ENCODE measurements at places on chromosomes 5 and 9.

DNA sequence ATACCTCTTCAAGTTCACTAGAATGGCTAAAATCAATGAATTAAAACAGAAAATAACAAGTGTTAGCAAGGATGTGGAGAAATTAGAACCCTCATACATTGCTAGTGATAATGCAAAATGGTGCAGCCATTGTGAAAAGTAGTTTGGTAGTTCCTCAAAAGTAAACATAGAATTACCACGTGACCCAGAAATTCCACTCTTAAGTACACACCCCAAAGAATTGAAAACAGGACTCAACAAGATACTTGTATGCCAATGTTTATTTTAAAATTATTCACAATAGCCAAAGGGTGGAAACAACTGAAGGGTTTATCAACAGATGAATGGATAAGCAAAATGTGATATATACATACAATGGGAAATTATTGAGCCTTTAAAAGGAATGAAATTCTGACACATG is 70.3 kb downstream of the BARX1 start:
- H3K4me3 ChIP-seq = no peak overlapping the region
- no peaks in the 10 kb centered on the region for H3K27me3 ChIP-seq
- H3K27ac ChIP-seq = no peak overlapping the region
- no peaks in the 10 kb centered on the region for H3K4me1 ChIP-seq

DNA sequence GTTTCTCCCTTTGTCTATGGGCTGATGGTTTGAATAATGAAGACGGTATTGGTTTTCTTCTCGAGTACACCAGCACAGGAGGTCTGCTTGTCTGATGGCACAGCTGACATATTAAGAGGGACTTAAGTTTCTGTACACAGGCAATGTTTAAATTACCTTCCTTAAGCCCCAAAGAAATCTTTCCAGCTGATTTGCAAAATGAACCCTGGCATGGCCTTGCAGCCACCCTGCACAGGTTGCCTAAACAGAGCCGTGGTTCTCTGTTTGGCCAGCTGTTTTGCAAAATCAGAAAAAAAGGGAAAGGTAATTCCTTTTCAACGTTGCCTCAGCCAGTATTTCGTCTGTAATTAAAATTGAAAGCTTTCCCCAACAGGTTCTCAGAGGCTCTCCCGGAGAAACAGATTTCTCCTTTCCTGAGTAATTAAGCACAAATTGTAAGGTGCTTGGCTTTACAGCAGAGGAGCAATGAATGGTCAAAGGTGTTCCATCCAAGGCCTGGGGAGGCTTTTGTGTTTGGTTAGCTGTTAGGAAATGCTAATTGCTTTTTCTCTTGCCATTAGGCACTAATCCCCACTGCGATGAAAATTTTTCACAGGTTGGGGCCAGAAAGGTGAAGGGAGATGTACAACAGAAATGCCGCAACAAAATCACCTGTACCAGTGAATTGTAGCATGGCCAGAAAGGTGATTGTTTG is 138.9 kb downstream of the RASEF start:
- H3K4me1 ChIP-seq = peaks cover 9% of the 10 kb centered on the region
- H3K36me3 ChIP-seq = no peaks in the 10 kb centered on the region

DNA sequence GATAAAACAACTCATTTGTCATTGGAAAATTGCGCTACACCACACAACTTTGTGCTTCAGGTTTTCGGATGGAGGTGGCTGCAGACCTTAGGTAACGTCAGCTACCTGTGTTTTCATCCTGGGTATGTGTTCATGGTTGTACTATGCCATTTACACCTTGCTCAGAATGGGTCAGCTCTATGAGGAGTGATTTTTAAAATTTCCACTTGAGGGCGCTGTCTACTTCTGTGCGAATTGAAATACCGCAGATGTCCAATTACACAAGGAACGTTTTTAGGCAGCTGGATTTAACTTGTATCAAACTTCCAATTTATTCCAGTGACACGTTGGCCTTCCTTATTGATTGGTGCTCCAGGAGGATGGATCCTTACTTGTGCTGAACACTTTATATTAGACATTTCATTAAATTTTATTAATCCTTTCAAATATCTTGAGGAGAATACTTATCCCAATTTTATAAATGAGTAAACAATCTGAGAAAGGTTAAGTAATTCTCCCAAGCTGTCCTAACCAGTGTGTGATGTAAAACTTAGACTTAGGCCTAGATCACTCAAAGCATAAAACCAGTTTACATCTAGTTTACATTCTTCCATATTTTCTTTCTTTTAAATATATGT is 23.4 kb downstream of the DMRTA1 start:
- no peak overlapping the region for H3K4me3 ChIP-seq
- no peaks in the 10 kb centered on the region for H3K36me3 ChIP-seq
- H3K27ac ChIP-seq = no peak overlapping the region
- peak; percentile 69 for DNase-seq

- no peaks in the 10 kb centered on the region for H3K4me1 ChIP-seq
- H3K27me3 ChIP-seq = no peaks in the 10 kb centered on the region
- no peaks in the 10 kb centered on the region for H3K36me3 ChIP-seq
- H3K27ac ChIP-seq = no peak overlapping the region
Observed at GRCh38 chr5:73947906-73948640, 322.1 kb downstream of the ARHGEF28 start.

- H3K27me3 ChIP-seq = no peaks in the 10 kb centered on the region
- no peaks in the 10 kb centered on the region for H3K4me1 ChIP-seq
- no peak overlapping the region for H3K4me3 ChIP-seq
- no peak for DNase-seq
Observed at GRCh38 chr9:4935001-4935672, 49.9 kb upstream of the JAK2 start.

DNA sequence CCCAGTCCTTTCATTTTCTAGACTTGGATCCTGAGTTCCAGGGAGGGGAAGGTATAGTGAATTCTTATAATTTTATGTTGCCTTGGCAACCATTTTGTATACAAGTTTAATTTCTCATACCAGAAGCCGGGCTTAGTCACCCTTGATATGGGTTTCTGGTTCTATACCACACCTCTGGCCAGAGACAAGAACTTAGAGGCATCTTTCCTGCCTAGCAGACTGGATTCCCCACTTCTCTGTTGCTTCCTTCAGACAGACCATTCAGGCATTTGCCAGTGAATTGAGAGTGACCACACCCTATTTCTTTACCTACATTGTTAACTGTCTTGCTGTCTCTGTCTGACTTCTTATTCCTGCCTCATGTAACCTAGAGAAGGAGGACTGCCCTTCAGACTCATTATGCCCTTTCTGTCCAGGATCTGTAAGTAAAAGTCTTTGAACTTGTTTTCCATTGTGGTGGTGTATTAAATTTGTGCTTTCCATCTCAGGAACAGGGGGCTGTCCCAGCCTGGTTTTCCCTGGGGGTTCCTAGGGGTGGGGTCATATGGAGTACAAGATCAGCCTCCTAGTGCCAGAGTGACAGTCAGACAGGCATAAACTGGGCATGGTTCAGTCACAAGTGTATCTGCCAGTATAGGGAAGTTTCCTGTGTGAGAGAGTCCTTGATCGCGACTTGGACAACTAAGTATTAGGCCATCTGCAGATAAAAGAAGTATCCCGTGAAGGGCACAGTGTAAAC is 27.4 kb downstream of the TNFSF8 start:
- H3K27ac ChIP-seq = no peak overlapping the region
- no peak overlapping the region for H3K4me3 ChIP-seq
- no peaks in the 10 kb centered on the region for H3K27me3 ChIP-seq
- H3K36me3 ChIP-seq = no peaks in the 10 kb centered on the region
- peaks cover 6% of the 10 kb centered on the region for H3K4me1 ChIP-seq

DNA sequence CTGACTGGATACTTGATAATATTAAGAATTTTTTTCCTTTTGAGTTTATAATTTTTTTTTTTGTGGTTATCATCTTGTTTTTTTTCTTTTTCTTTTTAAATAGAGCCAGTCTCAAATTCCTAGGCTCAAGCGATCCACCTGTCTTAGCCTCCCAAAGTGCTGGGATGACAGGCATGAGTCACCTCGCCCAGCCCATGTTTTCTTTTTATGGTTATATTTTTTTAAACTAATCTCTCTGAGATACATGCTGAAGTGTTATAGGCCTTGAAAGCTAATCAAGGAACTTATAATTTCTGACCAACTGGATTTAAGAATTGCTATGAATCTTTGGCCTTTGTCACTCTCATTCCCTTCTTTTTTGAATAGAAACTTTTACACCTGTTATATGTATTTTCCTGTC is 6.8 kb upstream of the AMACR start:
- H3K4me1 ChIP-seq = no peaks in the 10 kb centered on the region
- DNase-seq = no peak
- H3K36me3 ChIP-seq = no peaks in the 10 kb centered on the region
- no peak overlapping the region for H3K27ac ChIP-seq

DNA sequence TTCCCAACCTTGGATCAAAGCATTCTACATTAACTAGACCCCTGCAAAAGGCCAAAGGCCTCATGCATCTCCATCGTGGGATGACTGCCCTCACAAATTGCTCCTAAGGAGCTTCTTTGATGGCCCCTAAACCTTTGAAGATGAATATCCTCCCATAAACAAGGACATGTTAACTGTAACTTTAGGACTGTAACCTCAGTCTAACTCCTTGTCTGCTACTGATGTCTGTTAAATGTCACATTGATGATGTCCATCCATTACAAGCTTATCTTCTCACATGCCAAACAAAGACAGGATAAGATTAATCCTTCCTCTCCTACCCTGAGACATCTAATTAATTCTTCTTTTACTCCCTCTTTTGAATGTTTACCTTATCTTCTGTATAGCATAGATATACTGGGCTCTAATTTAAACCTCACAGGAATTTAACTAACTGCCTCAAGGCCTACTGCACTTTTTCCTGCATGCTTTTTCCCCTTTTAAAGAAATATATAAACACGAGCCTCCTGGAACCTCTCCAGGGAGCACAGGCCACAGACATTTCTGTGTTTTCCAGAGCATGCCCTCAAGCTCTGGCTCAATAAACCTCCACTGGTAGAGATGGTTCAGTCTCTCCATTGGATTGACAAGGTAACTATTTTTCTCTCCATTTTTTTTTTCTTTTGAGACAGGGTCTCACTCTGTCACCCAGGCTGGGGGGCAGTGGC is 90.6 kb upstream of the SLC25A48 start:
- H3K4me1 ChIP-seq = no peaks in the 10 kb centered on the region
- H3K4me3 ChIP-seq = no peak overlapping the region
- no peaks in the 10 kb centered on the region for H3K27me3 ChIP-seq
- DNase-seq = peak; percentile 62
- H3K36me3 ChIP-seq = no peaks in the 10 kb centered on the region

- no peak for DNase-seq
- no peaks in the 10 kb centered on the region for H3K36me3 ChIP-seq
- no peak overlapping the region for H3K27ac ChIP-seq
- no peak overlapping the region for H3K4me3 ChIP-seq
- no peaks in the 10 kb centered on the region for H3K27me3 ChIP-seq
Observed at GRCh38 chr9:99253134-99253533, 31.1 kb downstream of the SEC61B start.

GRCh38 chr5:68424799-68425537 is 209.4 kb downstream of the PIK3R1 start:
- H3K4me3 ChIP-seq = no peak overlapping the region
- DNase-seq = no peak

DNA sequence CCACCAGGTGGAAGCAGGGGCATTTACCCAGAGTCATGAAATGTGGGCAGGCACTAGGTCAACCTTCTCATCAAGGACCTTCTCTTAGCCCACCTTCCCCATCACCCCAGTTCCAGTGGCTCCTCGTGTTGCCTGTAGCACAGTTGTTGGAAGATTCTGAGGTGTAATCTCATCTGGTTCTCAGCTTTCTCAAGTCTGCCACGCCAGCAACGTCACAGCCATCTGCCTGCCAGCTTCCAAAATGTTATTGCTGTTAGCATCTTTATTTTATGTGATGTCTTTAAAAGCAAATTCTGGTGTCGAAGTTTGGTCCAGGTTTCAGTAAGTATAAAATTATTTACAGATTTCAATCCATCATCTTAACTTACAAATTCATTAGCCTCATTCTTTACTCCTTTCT is 10.7 kb downstream of the C9orf153 start:
- DNase-seq = no peak
- no peaks in the 10 kb centered on the region for H3K27me3 ChIP-seq
- H3K27ac ChIP-seq = no peak overlapping the region
- no peak overlapping the region for H3K4me3 ChIP-seq

GRCh38 chr9:21590058-21590996 is 108.2 kb upstream of the IFNE start:
- no peaks in the 10 kb centered on the region for H3K27me3 ChIP-seq
- no peak for DNase-seq
- H3K27ac ChIP-seq = no peak overlapping the region
- no peak overlapping the region for H3K4me3 ChIP-seq
- H3K36me3 ChIP-seq = no peaks in the 10 kb centered on the region

GRCh38 chr5:139926797-139927503 is 116.1 kb downstream of the NRG2 start:
- H3K27me3 ChIP-seq = no peaks in the 10 kb centered on the region
- H3K36me3 ChIP-seq = no peaks in the 10 kb centered on the region
- no peak for DNase-seq
- H3K4me3 ChIP-seq = no peak overlapping the region

GRCh38 chr9:135589596-135590485 is 28.3 kb downstream of the PAEP start:
- H3K36me3 ChIP-seq = no peaks in the 10 kb centered on the region
- H3K4me1 ChIP-seq = no peaks in the 10 kb centered on the region
- H3K27me3 ChIP-seq = no peaks in the 10 kb centered on the region
- no peak overlapping the region for H3K27ac ChIP-seq
- no peak overlapping the region for H3K4me3 ChIP-seq
- no peak for DNase-seq

- no peak for DNase-seq
- no peaks in the 10 kb centered on the region for H3K27me3 ChIP-seq
Observed at GRCh38 chr5:88888848-88889188, 5.8 kb upstream of the MEF2C start.

GRCh38 chr5:143226872-143227271 is 176.6 kb downstream of the NR3C1 start:
- DNase-seq = no peak
- no peak overlapping the region for H3K27ac ChIP-seq
- no peak overlapping the region for H3K4me3 ChIP-seq
- no peaks in the 10 kb centered on the region for H3K27me3 ChIP-seq
- H3K36me3 ChIP-seq = no peaks in the 10 kb centered on the region
- no peaks in the 10 kb centered on the region for H3K4me1 ChIP-seq

DNA sequence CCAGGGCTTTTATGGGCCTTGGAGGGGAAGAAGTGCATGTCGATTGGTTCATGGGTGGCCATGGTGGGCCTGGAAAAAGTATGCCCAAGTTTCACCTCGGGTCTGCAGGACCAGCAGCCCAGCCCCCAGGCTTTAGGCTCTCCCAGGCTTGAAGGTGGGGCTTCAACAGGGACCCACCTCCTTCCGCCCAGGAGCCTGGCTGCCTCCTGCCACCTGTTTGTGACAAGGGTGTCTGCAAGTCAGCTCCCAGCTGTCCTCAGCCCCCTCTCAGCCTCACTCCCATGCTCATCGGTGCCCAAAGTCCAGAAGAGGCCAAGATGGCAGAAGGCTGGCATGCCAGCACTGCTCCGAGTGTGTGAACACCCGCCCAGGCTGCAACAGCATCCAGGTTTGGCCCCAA is 1063.2 kb upstream of the ACO1 start:
- H3K4me3 ChIP-seq = no peak overlapping the region
- DNase-seq = no peak
- no peaks in the 10 kb centered on the region for H3K4me1 ChIP-seq
- no peaks in the 10 kb centered on the region for H3K36me3 ChIP-seq
- H3K27ac ChIP-seq = no peak overlapping the region

GRCh38 chr5:143775258-143775657 is 36.7 kb upstream of the HMHB1 start:
- DNase-seq = no peak
- H3K36me3 ChIP-seq = no peaks in the 10 kb centered on the region
- no peaks in the 10 kb centered on the region for H3K27me3 ChIP-seq
- no peak overlapping the region for H3K27ac ChIP-seq

- H3K4me1 ChIP-seq = peaks cover 18% of the 10 kb centered on the region
- no peak overlapping the region for H3K27ac ChIP-seq
- no peaks in the 10 kb centered on the region for H3K27me3 ChIP-seq
- H3K36me3 ChIP-seq = no peaks in the 10 kb centered on the region
- no peak overlapping the region for H3K4me3 ChIP-seq
Observed at GRCh38 chr9:131417264-131418142, 23.6 kb downstream of the PRRC2B start.
